Activated CD4-positive, alpha-beta T cell treated with anti-CD3 and anti-CD28 coated beads, Interleukin-2, amount 50 U/mL, for 16 hours (primary cell): ENCODE measurements at places on chromosomes 2 and 18.
A peak's percentile ranks its signal among the peaks of the same experiment; 100 is the strongest.

DNA sequence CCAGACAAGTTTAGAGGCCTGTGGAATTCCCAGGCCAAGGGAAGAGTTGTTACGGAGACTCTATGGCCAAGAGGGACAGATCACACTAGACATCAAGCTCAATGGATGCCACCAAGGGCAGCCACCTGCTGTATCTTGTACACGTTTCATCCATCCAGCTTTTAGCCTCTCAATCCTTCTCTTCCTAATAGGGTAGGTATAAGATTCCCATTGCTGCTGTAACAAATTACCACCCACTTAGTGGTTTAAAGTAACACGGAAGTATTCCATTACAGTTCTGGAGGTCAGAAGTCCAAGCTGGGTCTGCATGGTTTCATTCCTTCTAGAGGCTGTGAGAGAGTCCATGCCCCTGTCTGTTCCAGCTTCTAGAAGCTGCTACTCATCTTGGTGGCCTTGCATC lies 87.8 kb downstream of the GBX2 start:
- no peak for DNase-seq

GRCh38 chr2:31057691-31058090 lies 80.5 kb downstream of the GALNT14 start:
- DNase-seq = no peak

DNA sequence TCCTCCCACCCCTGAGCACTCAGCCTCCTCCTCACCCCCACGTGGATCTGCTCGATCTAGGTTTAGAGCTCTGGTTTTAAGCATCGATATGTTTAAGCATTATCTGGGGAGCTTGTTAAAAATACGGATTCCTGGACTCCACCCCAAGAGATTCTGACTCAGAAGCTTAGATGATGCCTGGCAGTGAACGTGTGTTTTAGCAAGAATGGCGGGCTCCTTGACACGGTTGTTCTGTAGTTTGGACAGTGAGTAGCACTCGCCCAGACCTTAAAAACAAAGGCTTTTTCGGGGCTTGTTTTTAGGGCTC lies 47.3 kb downstream of the LDLRAD4 start:
- no peak for DNase-seq

- DNase-seq = no peak
These were observed 305.1 kb upstream of the GULP1 start for GRCh38 chr2:187986390-187987105.

DNA sequence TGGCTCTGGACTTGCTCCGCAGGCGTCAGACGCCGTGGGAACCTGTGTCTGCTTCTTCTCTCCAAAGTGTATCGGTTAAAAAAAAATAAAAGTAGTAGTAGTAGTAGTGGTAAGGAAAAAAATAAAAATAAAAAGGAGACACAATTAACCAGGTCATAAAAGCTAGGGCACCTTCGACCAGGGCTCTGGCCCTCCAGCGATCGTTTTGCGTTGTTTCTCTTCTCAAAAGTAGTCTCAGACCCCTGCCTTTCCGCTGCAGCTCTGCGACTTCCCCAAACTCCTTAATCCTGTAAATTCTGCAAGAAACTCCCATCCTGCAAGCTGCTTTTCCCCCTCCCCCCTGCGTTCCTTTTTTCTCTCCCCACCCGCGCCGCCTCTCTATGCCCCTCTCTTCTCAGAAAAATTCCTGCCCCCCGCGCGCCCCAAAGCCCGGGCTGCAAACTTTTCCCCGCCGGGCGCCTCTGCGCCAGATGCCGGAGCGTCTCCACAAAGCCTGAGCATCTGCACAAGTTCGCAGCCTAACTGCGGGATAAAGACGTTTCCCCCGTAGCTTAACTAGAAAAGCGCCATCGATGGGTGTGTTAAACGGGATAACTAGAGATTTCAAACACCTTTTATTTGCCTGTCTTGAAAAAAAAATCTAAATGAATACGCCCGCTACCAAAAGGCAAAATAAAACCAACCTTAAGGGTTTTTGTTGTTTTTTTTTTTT lies 1.8 kb upstream of the SALL3 start:
- DNase-seq = no peak

DNA sequence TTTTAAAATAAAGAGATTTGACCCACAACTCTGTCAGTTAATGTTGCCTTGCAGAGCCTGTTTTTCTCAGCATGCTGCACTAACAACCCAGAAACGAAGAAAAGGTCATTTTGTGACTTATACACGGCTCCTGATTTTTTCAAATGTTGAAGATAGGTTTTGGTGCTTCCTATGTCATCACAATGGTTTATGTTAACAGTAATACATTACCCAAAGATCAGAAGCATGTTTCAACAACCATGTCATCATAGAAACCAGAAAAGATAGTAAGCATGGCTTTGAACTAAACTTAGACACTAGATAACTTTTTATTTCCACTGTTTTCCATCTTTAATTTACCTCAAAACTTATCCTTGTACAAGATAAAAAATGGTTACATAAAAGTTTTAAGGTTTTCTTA lies 10.1 kb downstream of the BAZ2B start:
- no peak for DNase-seq

DNA sequence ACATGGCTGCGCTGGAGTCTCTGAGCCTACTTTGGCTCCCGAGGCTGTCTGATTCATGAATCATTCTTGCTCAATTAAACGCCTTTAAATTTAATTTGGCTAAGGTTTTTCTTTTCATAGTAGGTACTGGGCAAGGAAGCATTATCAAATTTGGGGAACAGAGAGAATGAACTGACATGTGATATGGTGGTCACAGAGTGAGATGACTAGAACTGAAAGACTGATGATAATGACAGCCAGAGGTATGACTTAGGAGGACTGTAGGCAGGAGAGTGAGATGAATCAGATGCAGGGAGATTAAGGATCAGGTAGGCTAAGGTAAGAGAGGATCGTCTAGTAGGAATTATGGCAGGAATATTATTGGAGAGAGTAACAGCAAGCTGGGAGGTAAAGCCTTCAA lies 40.9 kb upstream of the ST8SIA3 start:
- DNase-seq = no peak

GRCh38 chr2:235709124-235709813 lies 215.4 kb downstream of the AGAP1 start:
- DNase-seq = no peak

DNA sequence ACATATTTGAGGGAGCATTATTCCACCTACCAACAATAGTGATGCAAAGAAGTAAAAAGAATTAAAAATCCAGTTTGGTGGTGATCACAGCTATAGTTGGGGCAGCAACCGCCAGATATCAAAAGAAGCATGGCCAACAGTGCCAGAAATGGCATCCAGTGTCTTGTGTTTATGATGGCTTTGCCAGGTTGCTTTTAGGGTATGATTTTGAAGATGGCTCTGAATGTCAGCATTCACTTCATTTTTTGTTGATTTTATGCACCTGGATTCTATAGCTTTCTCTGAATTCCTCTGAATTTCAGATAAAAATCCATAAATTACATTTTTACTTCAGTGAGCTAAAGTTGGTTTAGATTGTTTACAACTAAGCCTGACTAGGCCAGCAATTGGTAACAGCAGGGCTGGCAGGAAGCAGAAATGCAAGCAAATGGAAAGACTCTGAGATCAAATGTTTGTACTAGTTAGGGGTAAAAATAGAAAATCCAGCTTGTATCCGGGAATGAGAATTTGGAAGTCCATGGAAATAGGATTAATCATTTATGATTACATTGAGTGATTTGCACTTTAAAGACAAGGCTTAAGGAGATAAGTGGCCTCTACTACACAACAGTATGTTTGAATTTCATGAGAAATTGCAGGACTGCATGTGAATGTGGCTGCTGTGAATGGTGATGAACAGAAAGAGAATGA lies 40.4 kb downstream of the COL3A1 start:
- no peak for DNase-seq

- DNase-seq = no peak
These were observed 395.2 kb downstream of the CMPK2 start for GRCh38 chr2:6470518-6470917.

DNA sequence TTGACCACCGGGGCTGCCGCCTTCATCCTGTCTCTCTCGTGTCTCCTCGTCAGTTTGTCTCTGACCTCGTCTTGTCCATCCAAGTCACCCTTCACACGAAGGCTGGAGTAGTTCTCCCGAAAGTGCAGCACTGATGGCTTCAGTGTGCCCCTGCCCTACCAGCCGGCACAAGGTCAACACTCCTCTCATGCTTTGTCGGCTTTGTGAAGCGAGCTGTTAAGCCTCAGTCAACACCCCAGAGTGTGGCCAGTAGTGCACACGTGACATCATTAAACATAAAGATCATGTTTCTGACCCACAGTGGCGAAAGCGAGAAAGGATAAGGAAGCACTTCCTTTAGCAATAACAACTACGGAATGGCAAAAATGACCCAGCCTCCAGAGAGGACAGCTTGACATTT lies 23.2 kb downstream of the ACKR3 start:
- DNase-seq = no peak

- DNase-seq = no peak
These were observed 30.0 kb upstream of the NFATC1 start for GRCh38 chr18:79365701-79366100.

DNA sequence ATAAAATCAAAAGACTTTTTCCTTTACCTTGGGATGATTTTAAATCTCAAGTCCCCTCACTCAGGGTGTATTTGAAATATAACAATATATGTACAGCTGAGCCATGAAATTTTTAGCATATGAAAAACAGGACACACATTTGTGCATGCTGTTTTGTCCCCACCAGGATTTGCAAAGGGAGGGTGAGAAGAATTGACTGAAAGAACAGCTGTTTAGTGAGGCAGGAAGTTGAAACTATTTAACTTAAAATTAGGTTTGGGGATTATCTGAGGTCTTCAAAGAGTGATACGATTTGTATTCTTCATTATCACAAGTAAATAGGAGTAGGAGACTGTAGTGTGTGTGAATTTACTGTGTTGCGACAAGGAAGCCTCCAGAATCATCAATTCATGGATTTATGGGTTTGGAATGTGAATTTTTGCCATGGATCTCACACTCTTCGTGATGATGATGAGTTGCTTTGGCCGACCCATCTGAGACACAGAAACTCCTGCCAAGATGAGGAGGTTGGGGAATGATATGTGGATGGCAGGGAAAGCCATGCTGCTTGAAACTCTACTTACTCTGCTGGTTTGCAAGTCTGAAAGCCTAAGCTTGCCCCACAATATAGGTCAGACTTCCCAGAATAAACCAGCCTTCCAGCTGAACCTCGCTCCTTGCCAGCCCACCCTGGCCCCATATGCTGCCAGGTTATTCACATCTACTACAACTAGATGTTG lies 31.0 kb upstream of the SPATS2L start:
- no peak for DNase-seq

DNA sequence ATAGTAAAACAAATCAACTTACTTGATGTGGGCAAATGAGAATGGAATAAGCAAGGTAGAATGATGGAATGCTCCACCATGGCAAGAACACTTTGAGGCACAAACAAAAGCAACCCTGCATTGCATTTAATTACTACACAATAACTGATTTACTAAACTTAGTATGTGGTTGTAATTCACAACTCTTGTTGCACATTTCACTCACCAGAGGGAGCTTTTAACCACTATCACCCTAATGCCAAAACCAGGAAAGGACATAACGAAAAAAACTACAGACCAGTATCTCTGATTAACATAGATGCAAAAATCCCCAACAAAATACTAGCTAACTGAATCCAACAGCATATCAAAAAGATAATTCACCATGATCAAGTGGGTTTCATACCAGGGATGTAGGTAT lies 659.8 kb downstream of the CPS1 start:
- no peak for DNase-seq

GRCh38 chr2:180184506-180184905 lies 177.4 kb upstream of the CWC22 start:
- DNase-seq = no peak

- DNase-seq = no peak
These were observed 497.9 kb downstream of the EPHA4 start for GRCh38 chr2:221074238-221074637.

DNA sequence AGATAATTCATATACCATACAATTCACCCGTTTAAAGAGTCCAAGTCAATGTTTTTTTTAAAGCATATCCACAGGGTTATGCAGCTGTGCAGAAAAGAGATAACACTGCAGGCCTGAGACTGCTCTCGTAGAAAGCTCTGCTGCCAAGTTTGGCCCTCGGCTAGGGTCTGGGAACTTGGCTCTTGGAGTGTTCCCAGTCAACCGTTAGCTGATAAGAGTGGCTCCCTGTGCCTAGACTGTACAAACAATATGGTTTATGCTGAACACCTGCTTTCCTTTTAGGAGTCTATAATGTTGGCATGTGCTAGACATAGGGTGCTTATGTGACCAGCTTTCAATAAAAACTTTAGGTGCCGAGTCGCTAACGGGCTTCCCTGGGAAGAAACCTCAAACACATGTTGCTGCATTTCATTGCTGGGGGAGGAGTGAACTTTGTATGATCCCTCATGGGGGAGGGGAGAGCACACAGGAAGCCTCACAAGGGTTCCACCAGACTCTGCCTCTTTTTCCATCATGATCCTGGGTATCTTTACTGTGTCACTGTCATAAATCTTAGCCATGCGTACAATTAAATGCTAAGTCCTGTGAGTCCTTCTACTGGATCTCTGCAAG lies 34.7 kb downstream of the RFX8 start:
- DNase-seq = no peak

DNA sequence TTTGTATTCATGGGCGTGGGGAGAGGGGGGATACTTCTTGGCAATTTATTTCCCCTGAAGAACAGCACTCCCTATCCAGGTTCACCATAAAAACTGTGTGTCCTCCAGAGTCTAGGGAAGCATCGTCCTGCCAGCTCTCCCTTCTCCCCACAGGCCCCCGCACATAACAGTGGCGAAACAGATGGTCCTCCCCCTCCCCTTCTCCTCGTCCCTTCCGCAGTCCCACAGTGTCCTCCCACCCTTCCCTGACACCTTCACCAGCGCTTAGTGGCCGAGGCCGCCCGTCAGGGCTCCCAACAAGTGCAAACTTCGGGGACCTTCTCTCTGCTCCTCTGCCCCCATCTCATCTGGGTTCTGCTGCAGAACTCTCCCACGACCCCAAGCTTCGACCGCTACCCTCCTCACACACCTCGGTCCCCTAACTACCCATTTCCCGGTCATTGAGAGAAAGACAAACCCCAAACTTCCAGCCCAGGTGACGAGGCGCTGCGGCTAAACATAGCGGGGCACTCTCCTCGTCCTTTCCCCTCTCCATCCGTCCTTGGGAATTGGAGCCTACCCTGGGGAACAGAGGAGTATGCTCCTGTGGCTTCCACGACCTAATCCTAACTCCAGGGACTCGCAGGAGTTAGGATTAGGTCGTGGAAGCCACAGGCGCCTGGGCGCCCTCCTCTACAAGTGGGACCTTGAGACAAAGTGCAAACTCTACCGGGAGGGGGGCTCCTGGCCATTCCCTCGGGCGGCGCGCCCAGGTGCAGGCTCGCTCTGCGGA lies 971 bp downstream of the ZNF385B start:
- no peak for DNase-seq

GRCh38 chr2:67476809-67477790 lies 80.0 kb downstream of the ETAA1 start:
- DNase-seq = peak; percentile 10

DNA sequence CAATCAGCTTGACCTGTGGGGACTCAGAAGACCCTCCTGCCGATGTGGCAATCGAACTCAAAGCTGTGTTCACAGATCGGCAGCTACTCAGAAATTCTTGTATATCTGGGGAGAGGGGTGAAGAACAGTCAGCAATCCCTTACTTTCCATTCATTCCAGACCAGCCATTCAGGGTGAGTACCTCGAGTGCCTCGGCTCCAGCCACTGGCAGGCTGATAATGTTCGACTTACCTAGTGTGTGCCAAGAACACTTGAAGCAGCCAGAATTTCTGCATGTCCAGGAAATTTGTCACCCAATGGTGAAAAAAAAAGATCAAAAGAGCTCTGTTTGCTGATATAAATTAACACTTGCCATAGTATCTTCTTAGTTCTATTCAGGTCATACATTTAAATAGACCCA lies 2.3 kb downstream of the LGALSL start:
- DNase-seq = no peak

- DNase-seq = no peak
These were observed 15.9 kb downstream of the CAPG start for GRCh38 chr2:85394261-85394681.

- DNase-seq = peak; percentile 89
These were observed 34.9 kb upstream of the ATP8B1 start for GRCh38 chr18:57837917-57838548.
